Coronary artery (tissue), 2 donors: ENCODE measurements at places on chromosomes 7 and 10.

- DNase-seq = no peak
These were observed 8.5 kb downstream of the SP8 start for GRCh38 chr7:20778063-20778721.

DNA sequence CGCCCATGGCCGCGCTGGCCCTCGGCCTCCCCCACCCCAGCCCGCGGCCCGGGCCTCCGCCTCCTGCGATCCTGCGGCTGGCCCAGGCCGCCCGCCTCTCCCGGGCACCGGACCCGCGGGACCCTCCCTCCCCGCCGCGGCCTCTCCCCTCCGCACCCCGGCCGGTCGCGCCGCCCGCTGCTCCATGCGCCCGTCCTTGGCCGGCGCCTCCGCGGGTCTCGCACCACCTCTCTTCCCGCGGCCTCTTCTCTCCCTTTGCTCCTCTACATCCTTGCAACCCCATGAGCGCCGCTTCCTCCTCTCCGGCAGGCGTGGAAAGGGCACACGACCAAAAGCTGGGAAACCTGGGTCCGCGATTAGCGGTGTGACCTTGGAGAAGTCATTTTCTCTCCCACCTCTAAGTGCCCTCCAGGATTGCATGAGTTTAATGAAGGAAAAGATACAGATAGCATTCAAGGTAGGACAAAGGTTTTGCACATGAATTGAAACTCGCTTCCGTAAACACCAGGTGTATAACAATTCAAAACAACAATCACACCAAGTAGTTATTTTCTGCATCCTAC is 448 bp upstream of the SRPK2 start:
- DNase-seq = peak; percentile 73

DNA sequence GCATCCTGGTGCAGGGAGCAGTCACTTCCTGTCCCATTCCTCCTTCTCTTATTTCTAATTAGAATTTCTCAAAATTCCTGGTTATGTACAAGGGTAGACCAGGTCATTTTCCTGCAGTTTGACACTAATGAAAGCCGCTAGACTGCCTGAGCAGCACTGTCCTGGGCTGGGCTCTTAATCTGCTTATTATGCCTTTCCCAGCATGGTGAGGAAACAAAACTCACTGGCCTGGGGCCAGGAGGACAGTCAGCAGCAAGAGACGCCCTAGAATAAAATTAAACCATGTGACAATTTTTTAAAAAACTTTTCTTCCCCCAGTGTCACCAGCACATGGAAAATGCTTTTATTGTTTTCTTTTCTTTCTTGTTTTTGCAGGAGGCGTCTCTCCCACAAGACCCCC is 647.5 kb downstream of the TYW1 start:
- DNase-seq = no peak

GRCh38 chr7:138538997-138539644 is 79.1 kb downstream of the TRIM24 start:
- DNase-seq = no peak

GRCh38 chr10:31359979-31360378 is 41.0 kb downstream of the ZEB1 start:
- DNase-seq = no peak

- DNase-seq = no peak
These were observed 9.5 kb upstream of the KAZALD1 start for GRCh38 chr10:101052285-101052684.

DNA sequence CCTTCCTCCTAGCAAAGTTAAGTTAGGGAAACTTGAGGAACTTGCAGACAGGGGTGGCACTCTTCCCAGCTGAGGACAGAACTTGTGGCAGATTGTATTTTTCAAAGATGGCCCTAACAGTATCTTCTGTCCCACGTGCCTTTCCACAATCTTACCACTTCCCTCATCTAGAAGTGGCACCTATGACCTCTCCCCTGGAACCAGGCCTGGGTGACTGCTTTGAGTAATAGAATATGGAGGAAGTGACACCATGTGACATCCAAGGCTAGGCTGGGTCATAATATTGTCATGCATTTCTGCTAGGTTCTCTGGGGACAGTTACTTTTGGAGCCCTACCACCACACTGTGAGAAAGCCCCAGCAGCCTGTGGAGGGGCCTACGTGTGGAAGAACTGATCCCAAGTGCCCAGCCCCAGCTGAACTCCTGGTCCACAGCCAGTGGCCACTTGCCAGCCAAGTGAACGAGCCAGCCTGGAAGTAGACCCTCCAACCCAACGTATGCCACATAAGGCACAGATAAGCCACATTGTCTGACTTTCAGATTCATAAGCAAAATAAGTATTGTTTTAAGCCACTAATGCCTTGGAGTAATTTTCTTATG is 193.7 kb downstream of the PTPN20 start:
- DNase-seq = no peak

DNA sequence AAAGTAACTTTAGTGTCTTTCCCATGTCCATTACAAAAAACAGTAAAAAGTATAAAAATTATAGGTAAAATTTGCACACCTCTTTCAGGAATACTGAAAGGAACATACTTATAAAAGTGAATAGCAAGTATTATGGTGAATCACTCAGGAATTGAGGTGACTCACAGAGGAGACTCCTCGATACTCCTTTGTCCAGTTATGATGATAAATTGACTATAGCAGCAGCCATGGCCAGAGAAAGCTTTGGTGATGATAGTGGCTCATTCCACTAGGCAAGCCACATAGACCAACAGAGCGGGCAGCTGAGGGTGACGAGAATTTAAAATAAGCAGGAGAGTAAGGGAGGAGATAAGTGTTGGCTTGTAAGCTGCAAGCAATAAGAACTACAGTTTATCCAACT is 1231.1 kb upstream of the CELF2 start:
- DNase-seq = no peak

GRCh38 chr7:55109404-55110167 is 90.8 kb downstream of the EGFR start:
- no peak for DNase-seq
